SJSA1 (cell line): ENCODE measurements at places on chromosomes 1 and 21. TPM values are rescaled to one million over a fixed set of nuclear protein-coding genes. Genes with fewer than 3 reads are reported as not detected.

DNA sequence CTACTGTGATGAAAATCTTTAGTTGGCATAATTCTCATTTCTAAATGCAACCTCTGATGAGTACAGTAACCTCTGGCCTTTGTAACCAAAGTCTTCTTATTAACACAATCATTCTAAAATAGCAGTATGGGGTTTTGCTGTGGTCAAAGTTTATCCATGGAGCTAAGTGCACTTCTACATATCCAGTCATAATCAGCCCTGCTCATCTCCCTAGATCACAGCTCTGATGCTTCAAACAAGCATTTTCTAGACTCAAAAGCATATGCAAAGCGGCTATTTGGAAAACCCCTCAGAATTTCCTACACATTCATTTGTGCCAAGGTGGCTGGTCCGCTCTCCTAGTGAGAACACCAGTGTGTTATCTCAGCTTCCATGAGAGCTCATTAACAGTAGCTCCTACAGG is 418.6 kb downstream of the MRPL39 start:
- no peak for DNase-seq

- no peak for DNase-seq
Observed at GRCh38 chr1:9200441-9200840, 34.1 kb upstream of the H6PD start.

DNA sequence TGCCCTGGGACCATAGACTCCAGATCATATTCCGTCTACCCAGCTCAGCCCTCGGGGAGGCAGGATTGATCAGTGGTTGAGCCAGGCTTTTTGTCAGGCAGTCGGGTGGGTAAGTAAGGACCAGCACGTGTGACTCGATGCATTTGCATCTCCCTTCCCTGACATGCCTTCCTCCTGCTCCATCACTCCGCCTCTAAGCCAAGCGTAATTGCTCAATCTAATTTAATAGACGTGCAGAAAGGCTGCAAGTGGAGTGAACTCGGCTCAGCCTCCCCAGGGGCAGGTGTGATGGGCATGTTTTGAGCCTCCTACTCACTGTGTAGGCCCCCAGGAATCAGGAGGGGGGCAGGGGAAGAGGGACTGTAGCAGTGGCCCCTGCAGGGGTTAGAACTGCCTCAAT is 34.6 kb upstream of the GRIK3 start:
- DNase-seq, result no peak

DNA sequence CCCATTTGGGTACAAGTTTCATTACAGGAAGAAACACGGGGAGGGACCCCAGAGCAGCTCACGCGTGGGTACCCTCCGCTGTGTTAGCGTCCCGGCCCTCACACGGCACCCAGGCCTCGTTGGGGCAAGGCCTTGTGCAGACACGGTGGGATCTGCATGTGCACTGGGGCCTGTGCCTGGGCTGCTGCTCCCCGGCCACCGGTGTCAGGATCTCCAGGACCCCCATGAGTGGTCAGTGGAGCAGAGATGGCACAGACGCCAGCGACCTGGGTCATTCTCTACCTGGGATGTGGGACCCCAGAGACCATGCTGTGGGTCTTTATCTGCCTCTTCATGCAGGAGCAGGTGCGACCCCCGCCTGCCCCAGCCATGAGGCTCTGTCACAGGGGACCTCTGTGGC is 5.4 kb upstream of the SAMD11 start:
- no peak for DNase-seq

DNA sequence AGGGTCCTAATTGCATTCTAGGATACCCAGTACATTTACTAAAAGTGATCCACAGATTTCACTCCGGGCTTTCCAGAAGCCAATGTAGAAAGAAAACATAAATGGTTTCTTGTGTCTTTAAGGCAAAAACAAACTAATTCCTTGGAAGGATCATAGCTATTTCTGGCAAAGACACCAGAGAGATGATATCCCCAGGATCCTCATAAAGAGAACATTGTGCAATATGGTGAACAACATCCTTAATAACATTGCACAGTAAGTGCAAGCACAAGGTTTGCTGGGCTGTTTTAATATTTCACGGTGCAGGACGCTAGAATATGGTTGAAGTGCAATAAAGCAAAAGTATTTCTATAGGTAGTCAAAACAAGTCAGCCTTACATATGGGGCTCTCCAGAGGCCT is 83.0 kb downstream of the NTPCR start:
- no peak for DNase-seq

DNA sequence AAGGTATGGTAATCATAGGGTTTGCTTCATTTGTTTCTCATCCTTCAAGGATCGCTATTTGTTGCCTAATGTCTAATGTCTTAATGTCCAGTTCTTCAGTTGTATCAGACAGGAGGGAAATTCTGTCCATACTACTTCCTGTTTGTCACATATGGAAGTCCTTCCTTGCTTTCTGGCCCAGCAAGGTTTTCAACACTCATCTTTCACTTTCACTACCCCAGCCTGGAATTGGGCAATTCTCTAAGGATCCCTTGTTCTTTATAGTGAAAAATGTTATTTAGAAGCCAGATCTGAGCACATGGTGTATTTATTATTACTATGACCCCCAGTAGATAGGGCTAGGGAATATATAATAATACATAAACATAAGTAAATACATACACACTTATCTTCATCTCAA is 50.6 kb upstream of the SLC35A3 start:
- DNase-seq, result no peak

- peak; percentile 78 for DNase-seq
Observed at GRCh38 chr1:222798116-222798515, 16.7 kb upstream of the DISP1 start.

- DNase-seq, result peak; percentile 51
Observed at GRCh38 chr1:43293896-43294760, 6.7 kb upstream of the TIE1 start.

S100A13 gene
- 74.0 and 135 TPM in 2 replicates for total RNA-seq

CLEC20A gene
- total RNA-seq, result not detected in 2 replicates

CLDN19 gene
- not detected in 2 replicates for total RNA-seq

EDARADD gene
- not detected in 2 replicates for total RNA-seq
